ENCODE measurements at places on chromosomes 4 and X.
A peak's percentile ranks its signal among the peaks of the same experiment; 100 is the strongest.

GRCh38 chrX:108199691-108200090 is 108.1 kb downstream of the ATG4A start:
- no peak for DNase-seq

- no peak for DNase-seq
These were observed 17.1 kb downstream of the GAK start for GRCh38 chr4:915041-915474.

DNA sequence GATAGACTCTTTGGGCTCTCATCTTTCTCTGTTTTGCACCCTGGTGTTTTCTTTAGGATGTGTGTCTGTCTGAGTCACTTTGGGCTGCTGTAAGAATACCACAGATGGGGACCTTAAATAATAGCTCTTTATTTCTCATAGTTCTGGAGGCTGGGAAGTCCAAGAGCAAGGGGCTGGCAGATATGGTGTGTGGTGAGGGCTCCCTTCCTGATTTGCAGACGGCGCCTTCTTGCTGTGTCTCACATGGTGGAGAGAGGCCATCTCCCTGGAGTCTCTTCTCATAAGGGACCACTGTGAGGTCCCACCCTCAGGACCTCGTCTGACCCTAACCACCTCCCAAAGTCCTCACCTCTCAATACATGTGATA is 93.7 kb upstream of the ADRA2C start:
- DNase-seq: no peak

DNA sequence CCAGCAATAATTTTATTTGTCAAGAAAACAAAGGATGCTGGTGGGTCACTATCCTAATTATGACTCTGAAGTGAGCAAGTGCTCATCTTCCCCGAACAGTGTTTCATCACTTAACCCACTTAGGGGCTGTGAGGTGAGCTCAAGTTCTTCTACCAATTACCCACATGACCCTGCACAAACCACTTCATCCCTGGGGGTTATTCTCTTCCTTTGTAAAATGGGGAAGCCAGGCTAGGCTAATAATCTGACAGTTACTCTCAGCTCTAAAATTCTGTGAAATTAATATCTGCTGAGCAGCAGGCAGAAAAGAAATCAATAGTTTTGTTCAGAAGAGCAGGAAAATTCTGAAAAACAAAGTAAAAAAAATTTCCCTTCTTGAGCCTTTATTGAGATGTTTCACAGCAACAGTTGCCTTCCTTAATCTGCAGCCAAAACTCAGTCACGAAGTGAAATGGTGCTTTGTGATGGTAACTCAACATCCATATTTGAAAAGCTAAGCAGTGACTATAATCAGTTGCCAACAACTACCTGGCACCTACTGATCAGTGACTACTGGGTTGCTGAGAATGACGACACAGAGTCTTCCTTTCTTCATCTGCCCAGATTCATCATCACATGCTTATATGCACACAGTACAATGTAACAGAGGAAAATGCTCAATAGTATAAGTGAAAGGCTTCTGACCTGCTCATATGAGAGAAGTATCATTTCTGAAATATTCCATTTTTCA is 24.1 kb downstream of the ATP8A1 start:
- DNase-seq: no peak

- DNase-seq: peak; percentile 78
These were observed at the start of gene PGM2 for GRCh38 chr4:37826295-37827029. TSS of gene PGM2 (plus strand) at chr4:37826686. CDS start at chr4:37826733, 47 bp downstream.

DNA sequence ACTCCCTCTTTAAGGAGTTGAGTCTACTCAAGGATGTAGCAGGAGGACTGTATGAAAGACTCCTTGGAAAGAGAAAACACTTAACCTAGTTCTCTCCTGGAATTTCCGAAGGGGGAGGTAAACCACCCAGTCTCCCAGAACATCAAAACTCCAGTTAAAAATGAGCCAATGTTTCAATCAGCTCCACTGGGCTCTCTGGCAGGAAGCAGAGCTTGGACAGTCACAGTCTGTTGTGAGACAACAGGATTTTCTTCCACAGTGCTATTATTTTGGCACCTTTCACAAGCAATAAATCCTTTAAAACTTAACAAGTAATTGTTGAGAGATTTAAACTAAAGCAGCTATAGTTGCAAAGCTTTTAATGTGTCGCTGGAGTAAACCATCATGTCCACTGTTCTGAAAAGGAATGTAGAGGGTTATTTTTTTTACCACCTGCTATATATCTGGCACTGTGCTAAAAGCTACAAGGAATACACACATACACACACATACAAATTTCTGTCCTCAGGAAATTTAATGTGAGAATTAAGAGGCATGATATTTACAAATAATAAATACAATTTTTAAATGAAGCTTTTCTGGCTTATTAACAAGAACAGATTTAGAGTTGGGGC is 229.2 kb upstream of the INTU start:
- no peak for DNase-seq

DNA sequence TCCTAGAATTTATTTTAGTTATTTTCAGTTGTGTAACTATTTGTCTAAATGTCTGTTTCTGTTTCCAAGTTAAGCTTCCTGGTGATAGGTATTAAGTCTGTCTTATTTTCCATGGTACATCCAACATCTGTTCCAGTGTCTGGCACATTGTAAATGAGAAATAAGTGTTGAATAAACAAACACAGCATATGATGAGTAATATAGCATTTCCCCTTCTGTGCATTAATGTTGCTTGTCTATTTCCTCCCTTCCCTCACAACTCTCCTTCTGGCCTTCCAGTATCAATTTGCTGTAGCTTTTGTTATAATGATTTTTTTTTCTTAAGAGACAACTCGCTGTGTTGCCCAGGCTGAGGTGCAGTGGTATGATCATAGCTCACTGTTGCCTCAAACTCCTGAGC is 36.1 kb downstream of the COPS4 start:
- no peak for DNase-seq

- no peak for DNase-seq
These were observed 70.7 kb upstream of the RPS6KA6 start for GRCh38 chrX:84258708-84259107.

DNA sequence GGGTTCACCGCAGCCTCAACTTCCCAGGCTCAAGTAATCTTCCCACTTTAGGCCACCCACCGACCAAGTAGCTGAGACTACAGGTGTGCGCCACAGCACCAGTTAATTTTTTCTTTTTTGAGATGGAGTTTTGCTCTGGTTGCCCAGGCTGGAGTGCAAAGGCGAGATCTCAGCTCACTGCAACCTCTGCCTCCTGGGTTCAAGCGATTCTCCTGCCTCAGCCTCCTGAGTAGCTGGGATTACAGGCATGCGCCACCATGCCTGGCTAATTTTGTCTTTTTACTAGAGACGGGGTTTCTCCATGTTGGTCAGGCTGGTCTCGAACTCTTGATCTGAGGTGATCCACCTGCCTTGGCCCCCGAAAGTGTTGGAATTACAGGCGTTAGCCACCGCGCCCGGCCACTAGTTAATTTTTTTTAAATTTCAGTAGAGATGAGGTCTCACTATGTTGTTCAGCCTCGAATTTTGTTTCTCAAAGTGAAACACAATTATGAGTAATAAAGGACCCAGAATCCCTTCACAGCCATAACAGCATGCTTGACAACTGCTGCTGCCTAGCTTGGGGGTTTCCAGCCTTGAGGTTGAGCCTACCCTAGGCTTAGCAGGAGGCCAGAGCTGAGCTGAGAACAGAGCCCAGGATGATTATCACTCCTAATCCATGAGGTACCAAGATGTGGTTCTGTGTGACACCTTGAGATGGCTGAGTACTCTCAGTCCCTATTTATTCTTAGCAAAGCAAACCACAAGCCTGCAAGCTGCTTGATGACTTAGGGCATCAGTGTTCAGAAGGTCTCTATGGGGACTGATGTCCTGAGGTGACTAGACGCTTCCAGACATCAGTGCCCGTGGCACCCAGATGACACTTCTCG is 41.6 kb upstream of the NKRF start:
- DNase-seq: no peak

GRCh38 chr4:111807576-111807975 is 337.7 kb upstream of the FAM241A start:
- no peak for DNase-seq

DNA sequence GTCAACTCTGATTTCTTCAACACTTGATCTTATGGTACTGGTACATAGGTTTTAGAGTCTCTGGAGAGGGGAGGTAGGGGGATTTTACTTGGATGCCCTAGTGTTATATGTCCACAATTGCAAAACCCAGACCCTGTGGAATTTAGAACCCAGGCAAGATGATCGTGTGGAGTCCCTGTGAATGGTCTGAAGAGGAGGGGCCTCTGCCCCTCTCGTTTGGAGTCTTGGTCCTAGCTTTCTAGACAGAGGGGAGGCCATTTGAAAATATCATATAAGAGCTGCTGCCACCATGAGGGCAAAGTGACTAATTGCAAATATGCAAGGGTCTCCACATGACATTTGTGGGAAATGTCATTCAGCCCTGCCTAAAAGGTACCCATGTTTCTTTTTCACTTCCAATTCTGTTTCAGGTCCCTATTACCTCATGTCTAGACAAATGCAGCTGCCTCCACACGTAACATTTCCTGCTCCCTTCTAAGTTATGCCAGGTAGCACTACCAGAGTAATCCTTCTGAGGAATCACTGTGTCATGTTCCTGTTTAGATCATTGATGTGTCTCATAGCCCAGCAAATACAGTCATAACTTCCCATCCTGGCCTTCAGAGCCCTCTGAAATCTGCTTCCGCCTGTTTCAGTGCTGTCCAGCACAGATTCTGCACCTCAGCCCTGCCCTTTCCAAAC is 126.8 kb downstream of the KLHL8 start:
- DNase-seq: no peak

DNA sequence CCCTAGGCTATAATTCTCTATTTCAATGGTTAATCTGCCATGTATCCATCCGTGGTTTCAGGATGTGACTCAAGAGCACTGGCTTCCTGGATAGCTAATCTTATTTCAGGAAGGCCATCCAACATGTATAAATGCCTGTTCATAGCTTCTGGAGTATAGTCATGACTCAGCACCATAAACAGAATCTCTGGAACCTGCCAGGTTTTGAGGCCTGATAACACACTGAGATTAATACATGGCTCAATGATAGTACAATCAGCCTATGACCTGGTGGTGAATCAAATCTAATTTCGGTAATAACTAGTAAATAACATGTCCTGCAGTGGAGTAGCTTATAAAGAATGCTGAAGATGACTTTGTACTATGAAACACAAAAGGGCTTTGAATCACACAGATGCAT is 5.7 kb upstream of the IL13RA2 start:
- no peak for DNase-seq

- DNase-seq: no peak
These were observed 14.2 kb downstream of the ELOVL6 start for GRCh38 chr4:110184140-110184790.

GRCh38 chrX:103329991-103330390 is at the start of gene TCEAL7:
TSS of gene TCEAL7 (plus strand) at chrX:103330239. CDS start at chrX:103331404, 1,165 bp downstream.
- DNase-seq: peak; percentile 80

DNA sequence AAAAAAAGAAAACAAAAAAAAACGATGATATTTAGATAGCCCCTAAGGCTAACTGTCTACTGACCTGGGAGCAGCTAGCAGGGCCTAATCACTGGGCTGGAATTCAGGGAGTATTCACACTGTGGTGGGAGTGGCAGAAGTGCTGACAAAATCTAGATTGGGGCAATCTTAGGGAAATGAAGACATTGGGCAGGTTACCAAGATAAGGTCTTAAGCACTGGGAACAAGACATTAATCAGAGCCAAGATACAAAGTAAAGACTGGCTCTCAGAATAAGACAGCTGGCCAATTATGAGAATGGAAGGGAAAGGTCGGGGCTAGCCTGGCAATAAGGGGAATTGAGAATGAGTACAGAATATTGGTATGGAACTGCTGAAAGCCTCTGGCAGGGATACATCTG is 100.2 kb upstream of the GRIA3 start:
- DNase-seq: no peak

- DNase-seq: no peak
These were observed 256.2 kb downstream of the FSTL5 start for GRCh38 chr4:161907590-161907955.

GRCh38 chrX:323721-324628 is 5.4 kb upstream of the GTPBP6 start:
- no peak for DNase-seq

DNA sequence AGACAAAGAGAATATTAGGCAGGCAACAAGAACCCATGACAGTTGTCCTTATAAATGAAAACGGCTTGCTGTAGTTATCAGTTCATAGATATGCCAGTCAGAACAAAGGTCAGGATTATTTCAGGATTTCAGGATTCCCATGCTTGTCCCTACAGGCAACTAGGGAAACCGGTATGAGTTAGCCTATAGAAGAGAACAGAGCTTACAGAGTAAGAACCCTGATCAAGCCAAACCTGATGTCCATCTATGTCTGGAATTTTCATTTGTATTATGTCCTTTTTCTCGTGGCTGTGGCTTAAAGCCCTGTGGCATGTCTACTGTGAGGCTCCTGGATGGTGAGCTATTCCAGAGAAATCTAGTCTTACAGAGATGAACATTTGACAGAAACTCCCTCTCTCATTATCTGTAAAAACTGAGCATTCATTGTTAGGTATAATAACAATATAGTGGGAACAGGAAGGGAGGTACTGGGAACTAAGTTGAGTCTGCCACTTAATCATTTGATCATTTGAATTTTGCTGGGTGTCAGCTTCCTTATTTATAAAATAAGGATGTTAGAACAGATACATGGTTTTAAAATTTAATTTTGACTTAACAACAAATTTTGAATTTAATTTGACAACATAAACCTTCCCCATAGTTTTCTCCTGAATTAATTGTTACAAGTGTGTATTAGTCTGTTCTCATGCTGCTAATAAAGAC is 129.5 kb upstream of the KLF3 start:
- DNase-seq: no peak

DNA sequence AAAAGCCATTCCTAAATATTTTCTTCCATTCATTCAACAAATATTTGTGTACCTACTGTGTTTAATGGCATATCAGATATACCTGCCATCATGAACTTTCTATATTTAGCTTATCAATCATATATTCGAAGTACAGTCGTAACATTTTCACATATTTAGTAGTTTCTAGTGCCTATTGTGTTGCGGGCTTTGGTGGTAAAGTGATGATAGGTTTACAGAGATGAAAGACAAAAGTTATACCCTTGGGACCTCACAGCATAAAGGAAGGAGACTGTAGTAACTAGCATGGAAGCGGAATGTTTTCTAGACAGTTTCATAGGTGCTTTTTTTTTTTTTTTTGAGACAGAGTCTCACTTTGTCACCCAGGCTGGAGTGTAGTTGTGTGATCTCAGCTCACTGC is 39.5 kb downstream of the RBPJ start:
- DNase-seq: no peak

- no peak for DNase-seq
These were observed 44.7 kb upstream of the UGT2B7 start for GRCh38 chr4:69051576-69051943.

GRCh38 chr4:89939994-89940393 is 45.3 kb downstream of the MMRN1 start:
- no peak for DNase-seq

DNA sequence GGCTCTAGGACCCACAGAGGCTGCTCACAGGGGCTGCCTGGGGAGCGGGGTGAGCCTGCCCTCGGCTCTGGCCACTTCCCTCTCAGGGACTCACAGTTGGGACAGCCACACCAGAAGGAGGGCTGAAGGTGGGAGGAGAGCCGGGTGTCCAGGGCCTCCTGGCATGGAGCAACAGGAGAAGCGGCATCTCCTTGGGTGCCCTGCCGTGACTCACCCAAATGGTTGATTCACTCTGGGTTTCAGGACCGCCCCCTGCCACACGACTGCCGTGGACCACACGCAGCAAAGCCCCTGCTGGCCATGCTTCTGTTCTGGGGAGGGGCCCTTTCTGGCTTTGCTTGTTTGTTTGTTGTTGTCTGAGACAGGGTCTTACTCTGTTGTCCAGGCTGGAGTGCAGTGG is 86.0 kb upstream of the AFAP1 start:
- DNase-seq: no peak

GRCh38 chr4:172042714-172043114 is 229.5 kb downstream of the GALNTL6 start:
- no peak for DNase-seq

GRCh38 chrX:110671068-110671803 is 124.4 kb downstream of the CHRDL1 start:
- DNase-seq: no peak

Measured in putamen (tissue), 1 donor.